ENCODE measurements at places on chromosomes 1 and 21.

- no peak for DNase-seq
Observed at GRCh38 chr1:43602990-43603389, 47.0 kb upstream of the KDM4A start.

GRCh38 chr1:160924791-160925651 lies 29.6 kb downstream of the ITLN2 start:
- no peak for DNase-seq

DNA sequence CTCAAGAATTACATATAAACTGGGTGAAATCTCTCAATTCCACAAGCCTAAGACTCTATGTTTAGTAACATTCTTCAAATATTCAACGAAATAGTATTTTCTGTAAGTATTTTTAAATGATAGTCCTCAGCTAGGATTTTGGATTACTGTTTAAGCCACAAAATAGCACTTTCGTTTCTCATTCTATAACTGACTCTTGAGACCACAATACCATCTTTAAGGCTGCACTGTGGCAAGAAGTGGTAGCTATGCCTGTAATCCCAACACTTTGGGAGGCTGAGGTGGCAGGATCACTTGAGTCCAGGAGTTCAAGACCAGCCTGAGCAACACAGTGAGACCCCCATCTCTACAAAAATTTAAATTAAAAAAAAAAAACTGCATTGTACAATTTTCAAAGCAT lies 126.7 kb downstream of the CDC42BPA start:
- no peak for DNase-seq

DNA sequence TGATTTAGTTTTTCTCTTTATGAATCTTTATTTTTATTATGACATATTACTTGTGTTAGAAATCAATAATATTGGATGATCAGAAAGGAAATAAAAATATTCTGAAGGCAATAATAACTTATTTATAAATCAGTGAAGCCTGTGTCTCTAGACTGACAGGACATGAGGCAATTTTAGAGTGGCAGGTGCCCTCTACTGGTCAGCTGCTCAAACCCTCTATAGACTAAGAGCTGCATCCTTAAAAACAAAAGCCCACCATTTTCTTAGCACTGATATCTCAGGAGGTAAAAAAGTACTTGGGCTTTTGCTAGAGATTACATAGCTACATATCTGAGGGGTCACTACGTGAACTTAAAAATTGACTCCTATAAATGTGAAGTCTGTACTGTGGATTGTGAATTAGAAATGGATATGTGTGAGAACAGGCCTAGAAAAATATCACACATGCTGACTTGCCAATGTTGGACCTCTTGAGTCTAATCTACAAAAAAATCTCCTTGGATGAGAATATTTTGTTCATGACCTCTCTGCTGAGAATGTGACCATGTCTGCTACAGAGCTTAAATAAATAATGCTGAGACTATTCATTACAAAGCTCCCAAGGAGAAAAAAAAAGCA lies 597.9 kb upstream of the ADAMTS5 start:
- no peak for DNase-seq

GRCh38 chr21:25822981-25823380 lies 88.2 kb downstream of the GABPA start:
- DNase-seq, result no peak

DNA sequence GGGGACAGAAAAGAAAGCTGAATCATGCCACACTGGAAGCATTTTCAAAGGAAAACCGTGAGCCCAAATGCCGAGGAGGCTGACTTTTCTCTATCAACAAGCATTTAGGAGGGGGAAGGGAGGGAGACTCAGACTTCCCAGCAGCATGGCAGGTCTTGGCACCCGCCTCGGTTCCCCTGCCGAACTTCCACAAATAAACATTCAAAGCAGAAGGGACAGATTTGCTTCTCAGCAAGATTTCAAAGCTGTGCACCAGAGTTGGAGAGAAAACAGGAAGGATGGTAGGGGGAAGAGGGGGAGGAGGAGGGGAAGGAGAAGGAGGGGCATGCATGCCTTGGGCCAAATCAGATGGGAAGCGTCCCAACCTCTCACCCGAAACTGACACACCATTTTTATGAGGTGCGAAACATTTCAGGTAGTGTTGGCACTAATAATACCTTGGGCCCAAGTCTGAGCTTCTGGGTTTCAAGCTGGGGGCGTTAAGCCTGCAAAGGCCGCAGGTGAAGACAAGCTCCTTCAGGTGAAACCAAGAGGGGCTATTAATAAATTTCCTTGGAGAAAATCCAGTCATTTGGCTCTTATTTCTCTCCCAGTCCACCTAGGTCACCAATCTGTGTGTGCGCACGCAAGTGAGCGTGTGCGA lies 26.4 kb downstream of the ABCA4 start:
- DNase-seq, result no peak

DNA sequence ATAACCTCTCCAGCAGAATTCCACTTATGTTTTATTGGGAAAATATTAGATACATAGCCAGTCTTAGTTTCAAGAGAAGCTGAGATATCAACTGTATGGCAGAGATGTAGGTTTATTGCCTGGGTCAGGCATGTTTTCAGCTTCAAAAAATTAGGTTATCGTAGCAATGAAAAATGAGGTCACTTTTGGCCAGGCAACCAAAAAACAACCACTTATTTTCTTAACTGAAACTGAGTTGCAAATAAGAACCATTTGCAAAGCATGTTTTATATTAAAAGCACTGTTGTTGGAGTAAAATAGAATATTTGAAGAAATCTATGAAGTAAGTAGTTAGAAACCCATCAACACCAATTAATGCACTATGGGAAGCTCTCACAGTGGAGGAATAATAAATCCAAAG lies 5.5 kb upstream of the OR6Y1 start:
- DNase-seq, result no peak

DNA sequence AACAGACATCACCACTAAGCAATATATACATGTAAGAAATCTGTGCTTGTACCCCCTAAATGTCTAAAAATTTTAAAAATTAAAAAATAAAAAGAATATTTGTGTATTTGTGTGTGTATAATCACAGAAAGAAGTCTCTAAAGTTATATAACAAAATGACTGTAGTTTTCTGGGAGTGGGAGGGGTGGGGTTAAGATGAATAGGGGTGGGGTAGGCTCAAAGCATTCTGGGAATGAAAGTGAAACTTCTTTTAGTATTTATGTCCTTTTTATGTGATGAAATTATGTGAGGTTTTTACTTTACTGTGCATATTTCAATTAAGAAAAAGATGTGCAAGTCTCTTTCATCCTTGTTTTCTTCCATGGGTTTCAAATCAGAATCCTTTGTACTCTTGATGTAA lies 65.3 kb downstream of the FASLG start:
- DNase-seq, result no peak

GRCh38 chr1:91830242-91831131 lies 55.5 kb downstream of the TGFBR3 start:
- no peak for DNase-seq

DNA sequence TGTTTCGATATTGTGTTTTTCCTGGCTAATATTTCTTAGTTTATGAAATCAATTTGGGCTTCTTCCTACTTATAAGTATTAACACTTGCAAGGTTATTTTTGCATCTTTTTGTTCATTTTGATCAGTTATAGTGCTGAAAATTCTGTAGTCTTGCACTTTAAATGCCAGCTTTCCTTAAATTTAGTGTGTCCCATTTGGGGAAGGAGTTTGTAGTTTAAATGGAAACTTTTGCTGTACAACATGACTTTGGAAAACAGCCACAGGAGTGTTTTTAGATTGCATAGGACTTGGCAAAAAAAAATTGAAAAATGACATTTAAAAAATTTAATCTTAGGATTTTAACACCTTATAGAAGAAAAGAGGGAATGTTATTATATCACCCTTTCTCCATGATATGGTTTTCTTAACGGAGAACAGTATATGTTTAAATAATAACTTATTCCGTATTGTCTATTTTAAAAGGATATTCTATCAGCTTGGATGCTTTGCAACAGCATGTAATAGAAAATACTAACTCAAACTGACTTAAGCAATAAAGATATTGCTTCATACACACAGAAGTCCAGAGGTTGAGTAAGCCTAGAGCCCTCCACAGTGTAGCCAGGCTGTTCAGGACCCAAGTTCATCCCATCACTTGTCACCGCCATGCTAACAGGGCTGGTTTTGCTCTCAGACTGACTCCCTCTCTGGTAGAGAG lies 53.8 kb downstream of the LYPLAL1 start:
- DNase-seq, result no peak

- DNase-seq, result peak; percentile 92
Observed at GRCh38 chr1:2049718-2050431, at the start of gene PRKCZ. Gene PRKCZ, plus strand, starts transcription at chr1:2050411. Its CDS starts 220 bp downstream, at chr1:2050631.

- no peak for DNase-seq
Observed at GRCh38 chr1:40132383-40133311, 28.5 kb upstream of the RLF start.

DNA sequence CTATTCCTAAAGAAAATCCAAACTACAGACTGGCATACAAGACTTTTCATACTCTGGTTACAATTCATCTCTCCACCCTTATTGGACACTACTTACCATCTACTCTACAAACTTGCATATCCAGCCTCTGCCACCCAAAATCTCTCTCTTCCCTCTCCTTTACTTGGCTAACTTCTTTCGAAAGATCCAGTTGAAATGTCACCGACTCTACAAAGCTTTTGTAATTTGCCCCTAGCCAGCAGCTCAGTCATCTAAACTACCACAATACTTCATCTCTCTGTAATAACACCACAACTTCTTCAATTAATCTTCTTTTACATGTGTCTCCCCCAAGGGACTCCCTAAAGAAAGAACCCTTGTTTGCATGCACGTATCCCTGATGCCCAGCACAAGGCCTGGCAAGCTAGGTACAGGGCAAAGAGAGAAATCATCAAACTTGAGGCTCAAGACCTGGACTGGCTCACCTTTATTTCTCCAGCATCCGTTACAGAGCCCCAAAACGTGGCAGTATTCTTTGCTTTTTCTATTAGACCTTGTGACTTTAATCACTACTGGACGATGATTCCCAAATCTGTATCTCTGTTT lies 2.7 kb downstream of the ZBTB21 start:
- DNase-seq, result no peak

GRCh38 chr1:177480741-177481305 lies 310.1 kb downstream of the BRINP2 start:
- no peak for DNase-seq

DNA sequence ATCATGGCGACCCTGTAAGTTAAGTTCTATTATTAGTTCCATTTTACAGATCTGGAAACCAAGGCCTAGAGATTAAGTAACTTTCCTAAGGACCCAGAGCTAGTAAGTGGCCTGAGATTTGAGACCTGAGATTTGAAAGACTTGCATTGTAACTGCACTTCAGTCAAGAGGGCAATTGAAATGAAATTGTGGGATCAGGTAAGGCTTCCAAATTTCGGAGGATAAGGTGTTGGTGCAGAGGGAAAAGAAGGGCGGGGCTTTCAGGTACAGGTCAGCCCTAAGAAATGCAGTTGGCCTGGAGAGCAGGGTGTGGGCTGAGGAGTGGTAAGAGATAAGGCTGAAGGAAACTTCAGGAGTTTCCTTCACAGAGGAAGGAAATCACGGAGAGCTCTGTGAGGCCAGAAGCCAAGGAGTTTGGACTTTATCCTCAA lies 51.1 kb downstream of the SLC16A1 start:
- no peak for DNase-seq

GRCh38 chr1:222006715-222007114 lies 264.8 kb upstream of the DUSP10 start:
- no peak for DNase-seq

- DNase-seq, result no peak
Observed at GRCh38 chr1:84245563-84245962, 55.9 kb upstream of the SAMD13 start.

- DNase-seq, result no peak
Observed at GRCh38 chr1:1427106-1427819, 6.2 kb upstream of the ANKRD65 start.

GRCh38 chr1:100277866-100278265 lies 11.8 kb downstream of the RTCA start:
- no peak for DNase-seq

- DNase-seq, result no peak
Observed at GRCh38 chr1:23177438-23178380, 9.1 kb upstream of the LUZP1 start.
